Retina (tissue), 1 donor: ENCODE measurements at places on chromosomes 11 and 22.

DNA sequence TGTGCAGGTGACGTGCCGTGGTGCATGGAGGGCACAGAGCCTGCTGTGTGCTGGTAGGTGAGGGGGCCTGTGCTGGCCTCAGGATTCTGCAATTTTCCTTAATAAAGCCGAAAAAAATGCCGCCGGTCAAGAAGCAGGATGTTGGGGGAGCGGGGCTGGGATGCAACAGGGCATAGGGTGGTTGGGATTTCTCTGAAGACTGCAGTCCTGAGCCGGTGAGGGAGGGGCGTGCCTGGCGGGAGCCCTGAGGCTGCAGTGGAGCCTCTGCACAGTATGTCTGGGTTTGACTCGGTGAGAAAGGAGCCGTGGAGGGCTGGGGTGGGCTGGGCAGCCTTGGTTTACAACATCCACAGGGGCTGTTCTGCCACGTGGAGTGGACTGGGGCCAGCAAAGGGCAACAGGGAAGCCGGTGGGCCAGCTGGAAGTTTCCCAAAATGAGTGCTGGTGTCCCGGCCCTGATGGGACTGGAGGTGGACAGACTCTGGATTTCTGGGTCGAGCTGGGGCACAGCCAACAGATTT lies 1.3 kb downstream of the CDHR5 start:
- no peak for DNase-seq

DNA sequence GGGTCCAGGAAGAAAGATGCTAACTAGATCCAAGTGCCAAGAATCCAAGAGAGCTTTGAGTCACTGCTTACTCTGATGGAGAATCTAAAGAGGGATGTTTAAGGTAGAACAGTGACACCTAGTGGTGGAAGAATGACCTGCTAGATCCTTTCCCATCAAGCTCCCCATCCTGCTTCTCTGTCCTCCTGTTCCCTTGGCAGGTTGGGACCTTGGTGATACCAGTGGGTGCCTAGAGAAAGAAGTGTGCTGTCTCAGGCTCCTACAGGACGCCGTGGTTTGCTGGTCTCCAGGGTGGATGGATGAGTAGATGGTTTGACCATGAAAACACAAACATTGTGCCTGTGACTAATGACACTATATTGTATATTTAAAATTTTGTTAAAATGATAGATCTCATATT lies 383.7 kb downstream of the TMEM135 start:
- DNase-seq = peak; percentile 59

- DNase-seq = peak; percentile 25
These were observed 61.3 kb upstream of the CREB3L1 start for GRCh38 chr11:46216019-46216764.

GRCh38 chr11:117502015-117502778 lies 174.5 kb downstream of the CEP164 start:
- DNase-seq = peak; percentile 73

DNA sequence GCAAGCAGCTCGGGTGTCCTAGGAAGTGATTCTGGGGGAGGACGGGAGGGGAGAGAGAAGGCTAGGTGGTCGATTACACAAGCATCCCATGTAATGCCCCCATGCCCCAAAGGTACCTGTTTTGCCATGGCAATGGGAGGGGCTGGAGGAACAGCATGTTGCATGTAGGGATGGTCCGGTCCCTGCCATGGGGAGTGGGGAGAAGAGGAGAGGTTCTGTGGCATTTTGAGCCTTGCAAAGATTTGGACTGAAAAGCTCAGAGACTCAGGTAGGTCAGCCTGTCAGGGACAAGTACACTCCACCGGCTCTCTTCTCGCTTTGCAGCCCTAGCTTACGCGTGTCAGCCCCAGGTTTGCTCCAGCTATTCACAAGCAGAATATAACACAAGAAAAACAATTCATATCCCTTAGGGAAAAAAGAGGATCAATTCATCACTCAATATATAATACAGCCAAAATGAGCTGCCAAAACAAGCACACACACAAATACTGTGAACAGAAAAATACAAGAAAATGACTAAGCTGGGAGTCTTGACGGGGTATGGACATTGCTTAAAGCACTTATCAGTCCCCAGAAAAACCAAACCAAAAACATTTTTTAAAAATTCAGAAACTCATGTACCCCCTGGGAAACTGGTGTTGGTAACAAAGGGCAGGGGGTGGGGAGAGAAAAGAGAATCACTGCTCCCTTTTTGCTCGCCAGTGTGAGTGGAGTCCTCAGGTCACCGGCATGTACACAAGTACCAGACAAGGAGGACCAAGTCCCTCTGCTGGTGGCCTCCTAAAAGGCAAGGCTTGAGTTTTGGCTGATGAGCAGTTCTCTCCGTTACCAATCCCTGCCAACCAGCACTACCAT lies 21.6 kb downstream of the APOL5 start:
- DNase-seq = no peak

- peak; percentile 86 for DNase-seq
These were observed 1310.3 kb downstream of the BRD1 start for GRCh38 chr22:48517039-48518030.

DNA sequence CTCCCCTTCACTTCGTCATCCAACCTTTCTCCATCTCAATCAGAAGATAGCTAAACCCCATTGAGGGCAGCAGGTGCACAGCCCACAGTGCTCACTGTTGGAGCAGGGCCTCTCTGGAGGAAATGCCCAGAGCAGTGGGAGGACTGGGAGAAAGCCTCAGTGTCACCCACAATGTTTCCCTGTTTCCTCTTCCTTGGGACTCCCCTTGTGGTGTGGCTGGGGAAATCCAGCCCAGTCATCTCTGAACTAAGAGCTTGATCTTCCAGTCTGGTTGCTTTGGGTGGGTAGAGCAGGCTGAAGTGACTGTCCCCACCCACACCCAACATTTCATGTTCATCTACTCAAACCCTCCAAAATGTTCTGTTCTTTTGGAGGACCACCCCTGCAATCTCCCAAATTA lies 29.8 kb upstream of the EED start:
- DNase-seq = no peak

DNA sequence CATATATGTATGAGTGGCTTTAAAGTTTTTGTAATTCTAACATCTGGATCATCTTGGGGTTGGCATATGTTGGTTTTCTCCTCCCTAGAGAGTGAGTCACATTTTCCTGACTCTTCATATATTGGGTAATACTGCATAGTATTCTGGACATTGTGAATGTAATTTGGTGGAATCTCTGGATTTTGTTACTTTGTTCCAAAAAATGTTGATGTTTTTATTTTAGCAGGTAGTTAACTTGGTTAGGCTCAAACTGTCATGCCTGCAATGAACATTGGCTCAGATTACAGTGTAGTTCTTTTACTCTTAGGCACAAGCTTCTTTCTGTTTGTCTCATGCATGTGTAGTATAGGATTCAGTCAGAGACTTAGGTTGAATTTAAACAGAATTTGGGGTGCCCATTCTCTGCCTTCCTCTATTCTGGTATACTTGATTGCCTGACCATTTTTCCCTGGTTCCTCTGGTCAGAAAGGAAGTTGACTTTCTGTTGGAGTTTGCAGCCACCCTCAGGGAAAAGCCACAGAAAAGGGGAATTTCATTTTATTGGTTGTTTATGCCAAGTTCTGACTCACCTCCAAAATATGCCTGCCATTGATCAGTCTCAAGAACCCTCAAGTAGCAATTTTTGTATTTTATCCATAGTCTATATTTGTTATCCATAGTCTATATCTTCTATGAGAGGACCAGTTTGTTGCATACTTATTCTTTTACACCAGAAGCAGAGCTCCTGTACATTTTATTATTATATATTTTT lies 151.7 kb downstream of the UVRAG start:
- DNase-seq = no peak

DNA sequence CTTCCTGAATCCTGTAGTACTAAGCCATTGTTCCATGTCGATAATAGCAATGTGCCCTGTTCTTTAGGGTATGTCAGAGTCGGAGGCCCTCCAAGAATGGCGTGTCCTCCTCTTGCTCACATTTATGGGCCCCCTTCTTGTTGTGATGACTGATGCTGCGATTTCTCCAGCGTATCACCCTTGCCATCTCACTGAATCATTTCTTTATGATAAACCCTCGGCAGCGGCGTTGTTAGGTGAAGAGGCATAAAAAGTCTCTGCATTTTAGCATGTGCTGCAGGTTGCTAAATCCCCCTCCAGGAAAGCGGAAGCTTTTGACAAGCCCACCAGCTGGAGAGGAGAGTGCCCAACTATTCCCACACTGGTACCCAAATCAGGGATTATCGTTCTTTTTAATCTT lies 1045.3 kb downstream of the BRD1 start:
- DNase-seq = no peak

DNA sequence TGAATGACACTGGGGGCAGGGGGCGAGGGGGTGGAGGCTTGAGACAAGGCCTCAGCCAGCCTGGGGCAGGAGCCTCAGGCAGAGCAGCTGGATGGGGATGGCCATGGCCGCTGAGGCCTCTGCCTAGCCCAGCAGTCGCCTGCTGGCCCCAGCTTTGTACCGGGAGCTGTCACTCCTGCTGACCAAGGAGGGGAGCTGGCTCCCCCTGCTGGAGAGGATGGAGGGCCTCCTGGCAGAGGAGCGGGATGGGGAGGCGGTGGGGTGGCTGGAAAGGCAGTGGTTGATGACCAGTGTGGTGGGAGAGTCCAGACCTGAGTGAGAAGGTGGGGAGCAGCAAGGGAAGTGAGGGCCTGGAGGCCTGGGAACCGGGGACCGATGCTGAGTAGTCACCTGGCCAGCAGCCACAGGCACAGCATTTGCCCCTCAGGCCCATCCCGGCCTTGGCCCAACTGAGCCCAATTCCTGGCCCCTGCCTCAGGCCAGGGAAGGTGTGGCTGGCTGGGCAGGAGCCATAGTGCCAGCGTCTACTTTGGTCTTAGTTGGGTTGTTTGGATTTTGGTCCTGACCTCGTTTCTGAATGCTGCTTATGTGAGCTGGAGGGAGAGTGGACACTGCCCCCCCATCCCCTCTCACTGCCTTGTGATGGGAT lies 6.0 kb upstream of the SUSD2 start:
- DNase-seq = peak; percentile 57

DNA sequence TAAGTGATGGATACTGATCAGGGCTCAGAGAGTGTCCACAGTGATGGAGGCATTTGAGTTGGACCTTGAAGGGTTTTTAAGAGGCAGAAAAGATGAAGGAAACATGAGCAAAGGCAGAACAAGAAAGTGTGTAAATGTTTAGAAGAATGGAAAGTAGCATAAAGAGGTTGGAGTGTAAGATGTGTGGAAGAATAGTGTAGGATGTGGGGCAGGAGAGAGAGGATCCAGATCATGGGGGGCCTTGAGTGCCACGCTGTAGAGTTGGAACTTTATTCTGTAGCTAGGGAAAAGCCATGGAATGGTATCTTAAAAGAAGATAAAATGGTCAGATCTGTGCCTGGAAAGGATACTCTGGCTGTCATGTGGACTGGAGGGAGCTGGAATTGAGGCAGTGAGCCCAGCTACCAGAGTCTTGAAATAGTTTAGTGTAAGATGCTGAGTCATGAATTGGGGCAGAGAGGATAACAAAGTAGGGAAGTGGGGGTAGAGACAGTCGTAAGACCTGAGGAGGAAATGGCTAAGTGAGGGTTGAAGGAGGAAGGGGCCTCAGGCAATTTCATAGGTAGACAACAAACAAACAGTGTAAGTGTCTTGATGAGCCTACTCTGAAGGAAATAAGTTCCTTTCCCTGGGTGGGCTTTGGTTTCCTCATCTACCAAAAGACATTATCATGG lies 6.7 kb downstream of the KCNE3 start:
- no peak for DNase-seq

DNA sequence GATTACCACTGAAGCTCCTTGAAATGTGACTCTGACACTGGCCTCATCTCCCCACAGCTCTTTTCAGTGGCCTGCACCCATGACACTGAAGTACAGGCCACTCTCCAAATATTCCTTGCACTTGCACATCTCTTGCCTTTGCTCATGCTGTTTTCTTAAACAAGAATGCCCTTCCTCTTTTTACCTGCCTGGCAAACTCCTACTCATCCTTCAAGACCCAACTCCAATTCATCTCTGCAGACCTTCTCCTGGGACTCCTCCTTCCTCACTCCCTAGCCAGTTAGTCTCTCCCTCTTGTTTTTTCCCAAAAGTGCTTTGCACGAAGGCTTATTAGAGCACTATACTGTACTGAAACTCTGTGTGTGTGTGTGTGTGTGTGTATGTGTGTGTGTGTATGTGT lies 2.6 kb downstream of the KCNE3 start:
- no peak for DNase-seq

- DNase-seq = no peak
These were observed 616.3 kb downstream of the FAM181B start for GRCh38 chr11:82117362-82117761.

GRCh38 chr11:35058669-35059434 lies 80.1 kb upstream of the CD44 start:
- DNase-seq = no peak

DNA sequence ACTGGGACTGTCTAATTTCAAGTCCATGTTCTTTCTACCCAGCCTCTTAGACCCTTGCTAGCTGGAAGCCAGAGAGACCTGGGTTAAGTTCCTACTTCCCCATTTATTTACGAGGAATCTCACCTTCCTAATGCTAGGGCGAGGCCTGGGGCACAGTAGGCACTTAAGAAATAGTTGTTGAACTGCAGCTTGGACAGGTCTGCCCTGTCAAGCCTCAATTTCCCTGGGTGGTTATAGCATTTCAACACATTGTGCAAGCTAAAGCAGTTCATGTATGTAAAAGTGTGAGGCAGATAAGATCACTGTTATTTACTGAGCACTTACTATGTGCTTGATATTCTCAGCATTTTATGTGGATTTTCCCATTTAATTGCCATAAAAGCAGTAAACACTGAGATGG lies 12.1 kb downstream of the NAV2 start:
- no peak for DNase-seq
